HT-29 (cell line): ENCODE measurements at places on chromosomes 2 and 18.
A peak's percentile ranks its signal among the peaks of the same experiment; 100 is the strongest.

DNA sequence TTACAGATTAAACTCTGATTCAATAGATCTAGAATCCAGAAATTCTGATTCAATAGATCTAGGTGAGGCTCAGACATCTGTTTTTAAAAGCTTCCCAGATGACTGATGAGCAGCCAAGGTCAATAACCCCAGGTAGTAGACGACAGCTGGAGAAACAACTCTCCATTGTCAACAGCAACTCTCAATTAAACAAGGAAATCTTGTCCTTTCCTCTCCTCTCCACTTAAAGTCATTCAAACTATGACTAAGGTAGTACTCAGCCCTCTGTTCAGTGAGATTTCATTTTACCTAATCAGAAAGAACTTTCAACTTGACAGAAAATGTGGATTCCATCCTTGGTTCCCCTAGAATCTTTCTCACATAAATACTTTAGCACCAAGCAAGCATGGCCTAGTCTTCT, 94.6 kb upstream of the SCG2 start:
- peak; percentile 46 for DNase-seq

GRCh38 chr2:18169121-18169892, 290.8 kb downstream of the KCNS3 start:
- DNase-seq, result no peak

GRCh38 chr2:189485146-189485545, 43.9 kb downstream of the WDR75 start:
- DNase-seq, result no peak

- no peak for DNase-seq
These were observed 526.9 kb upstream of the FANCL start for GRCh38 chr2:58767828-58768714.

GRCh38 chr2:174606336-174606735, 8.7 kb upstream of the WIPF1 start:
- DNase-seq, result no peak

GRCh38 chr18:24372279-24372872, 25.2 kb downstream of the OSBPL1A start:
- DNase-seq, result no peak

DNA sequence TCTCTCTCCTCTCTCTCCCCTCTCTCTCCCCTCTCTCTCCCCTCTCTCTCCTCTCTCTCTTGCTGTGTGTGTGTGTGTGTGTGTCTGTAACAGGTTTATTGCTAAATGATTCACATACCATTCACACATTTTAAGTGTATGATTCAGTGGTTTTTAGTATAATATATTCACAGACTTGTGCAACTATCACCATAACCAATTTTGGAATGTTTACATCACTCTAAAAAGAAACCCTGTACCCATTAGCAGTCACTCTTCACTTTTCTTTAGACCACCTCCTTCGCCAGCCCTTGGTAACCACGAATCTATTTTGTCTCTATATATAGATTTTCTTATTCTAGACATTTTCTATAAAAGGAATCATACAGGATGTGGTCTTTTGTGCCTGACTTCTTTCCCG, 11.4 kb downstream of the THNSL2 start:
- DNase-seq, result no peak

- DNase-seq, result no peak
These were observed 15.7 kb downstream of the PROKR1 start for GRCh38 chr2:68659081-68659480.

GRCh38 chr2:241762933-241763369, 13.7 kb upstream of the GAL3ST2 start:
- DNase-seq, result no peak

GRCh38 chr18:6606411-6607085, 123.0 kb upstream of the ARHGAP28 start:
- no peak for DNase-seq

GRCh38 chr2:8993196-8993901, 10.1 kb downstream of the MBOAT2 start:
- DNase-seq, result no peak

DNA sequence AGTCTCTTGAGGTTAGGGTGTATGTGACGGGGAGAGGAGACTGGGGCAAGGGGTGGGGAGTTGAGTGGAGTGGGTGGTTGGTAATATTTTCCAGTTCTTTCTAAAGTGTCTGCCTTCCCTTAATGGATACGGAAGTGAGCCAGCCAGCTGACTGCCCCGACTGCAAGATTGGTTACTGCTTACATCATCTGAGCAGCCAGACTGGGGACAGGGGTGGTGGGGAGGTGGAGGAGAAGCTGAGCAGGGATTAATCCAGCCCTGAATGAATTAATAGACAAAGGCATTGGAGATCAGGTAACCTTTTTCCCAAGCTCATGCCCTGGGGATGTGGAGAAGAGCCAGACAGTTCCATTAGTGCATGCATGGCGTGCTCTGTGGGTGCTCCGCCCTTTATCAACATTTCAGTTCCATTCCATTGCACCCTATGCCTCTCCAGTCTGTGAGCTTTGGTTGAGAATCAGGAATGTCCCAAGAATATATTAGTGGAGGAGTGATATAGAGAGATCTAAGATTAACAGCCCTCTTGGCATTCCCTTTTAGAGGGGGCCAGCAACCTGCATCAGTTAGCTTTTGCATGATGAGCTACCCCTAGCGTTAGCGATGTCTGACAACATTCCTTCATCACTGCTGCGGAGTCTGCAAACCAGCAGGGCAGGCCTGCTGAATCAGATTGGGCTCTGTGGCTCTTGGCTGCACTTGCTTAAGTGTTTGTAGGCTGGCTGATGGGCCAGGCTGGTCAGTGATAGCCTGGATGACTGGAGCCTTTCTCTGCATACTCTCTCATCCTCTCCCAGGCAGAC, 67.4 kb downstream of the TNP1 start:
- DNase-seq, result no peak

DNA sequence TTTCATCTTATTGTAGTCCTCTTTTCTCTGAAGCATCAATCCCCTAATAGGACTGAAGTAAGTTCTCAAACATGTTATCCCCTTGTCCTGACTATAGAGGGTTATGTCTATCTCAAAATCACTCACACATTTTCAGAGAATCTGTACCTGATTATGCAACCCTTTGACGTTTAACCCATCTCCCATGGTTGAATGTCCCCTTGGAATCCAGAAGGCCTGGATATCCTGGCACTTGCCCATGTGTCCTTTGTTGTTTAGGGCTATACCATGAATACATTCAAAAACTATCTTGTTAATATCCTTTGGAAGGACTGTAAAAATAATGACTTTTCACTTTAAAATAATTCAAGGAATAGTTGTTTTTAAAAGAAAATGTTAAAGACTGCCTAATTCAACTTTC, 66.3 kb upstream of the PSMD14 start:
- no peak for DNase-seq

- DNase-seq, result peak; percentile 79
These were observed 37.9 kb downstream of the MOGAT1 start for GRCh38 chr2:222709191-222709891.

DNA sequence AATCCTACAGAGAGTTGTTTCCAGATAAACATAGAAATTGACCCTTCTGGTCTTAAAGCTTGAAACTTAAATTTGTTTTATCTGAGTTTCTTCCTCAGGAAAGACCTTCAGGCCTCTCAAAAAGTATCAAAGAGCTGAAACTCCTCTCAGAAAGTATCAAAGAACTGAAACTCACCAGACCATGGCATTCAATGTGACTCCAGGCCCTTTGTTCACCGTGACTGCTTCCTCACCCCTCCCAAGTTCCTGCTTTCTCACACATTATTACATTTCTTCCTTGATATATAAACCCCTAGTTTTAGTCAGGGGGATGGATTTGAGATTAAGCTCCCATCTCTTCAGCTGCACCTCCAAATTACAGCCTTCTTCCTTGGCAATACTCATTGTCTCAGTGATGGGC, 6.0 kb downstream of the ANKMY1 start:
- no peak for DNase-seq

DNA sequence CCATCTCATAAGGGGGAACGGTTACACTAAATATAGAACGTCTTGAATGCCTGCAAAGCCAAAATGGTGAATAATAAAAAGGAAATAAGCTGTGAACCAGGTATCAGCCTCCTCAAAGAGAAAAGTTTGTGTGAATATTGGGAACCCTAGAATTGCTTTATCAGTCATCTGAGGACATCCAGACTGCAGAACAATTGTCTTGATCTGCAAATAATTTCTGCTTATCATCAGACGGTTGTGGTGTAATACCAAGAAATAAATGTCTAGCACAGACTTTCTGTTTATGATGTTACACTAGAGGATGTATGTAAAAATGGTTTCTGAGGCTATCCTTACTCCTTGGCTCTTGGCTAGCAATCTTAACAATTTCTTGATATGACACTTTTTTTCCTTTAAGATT, 53.5 kb upstream of the SLC25A52 start:
- no peak for DNase-seq

- DNase-seq, result no peak
These were observed 17.2 kb downstream of the TET3 start for GRCh38 chr2:74001781-74002504.

DNA sequence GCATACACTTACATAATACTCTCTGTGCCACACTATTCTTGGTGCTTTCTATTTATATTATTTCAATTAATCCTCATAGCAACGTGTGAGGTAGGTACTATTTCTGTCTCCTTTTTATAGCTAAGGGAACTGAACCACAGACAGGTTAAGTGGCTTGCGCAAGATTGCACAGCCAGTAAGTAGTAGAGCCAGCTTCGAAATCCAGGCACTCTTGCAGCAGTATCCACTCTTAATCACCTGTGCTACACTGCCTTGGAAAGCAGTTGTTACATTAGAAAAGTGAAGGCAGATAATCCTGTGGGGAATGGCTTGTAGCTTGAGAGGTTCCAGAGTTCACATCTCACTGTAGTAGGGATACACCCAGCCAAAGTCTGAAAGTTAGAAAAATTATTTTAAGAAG, 198.3 kb downstream of the LDLRAD4 start:
- no peak for DNase-seq

GRCh38 chr18:60675801-60676200, 303.2 kb upstream of the MC4R start:
- DNase-seq, result no peak

GRCh38 chr2:212919238-212919637, 232.2 kb downstream of the IKZF2 start:
- DNase-seq, result peak; percentile 67

DNA sequence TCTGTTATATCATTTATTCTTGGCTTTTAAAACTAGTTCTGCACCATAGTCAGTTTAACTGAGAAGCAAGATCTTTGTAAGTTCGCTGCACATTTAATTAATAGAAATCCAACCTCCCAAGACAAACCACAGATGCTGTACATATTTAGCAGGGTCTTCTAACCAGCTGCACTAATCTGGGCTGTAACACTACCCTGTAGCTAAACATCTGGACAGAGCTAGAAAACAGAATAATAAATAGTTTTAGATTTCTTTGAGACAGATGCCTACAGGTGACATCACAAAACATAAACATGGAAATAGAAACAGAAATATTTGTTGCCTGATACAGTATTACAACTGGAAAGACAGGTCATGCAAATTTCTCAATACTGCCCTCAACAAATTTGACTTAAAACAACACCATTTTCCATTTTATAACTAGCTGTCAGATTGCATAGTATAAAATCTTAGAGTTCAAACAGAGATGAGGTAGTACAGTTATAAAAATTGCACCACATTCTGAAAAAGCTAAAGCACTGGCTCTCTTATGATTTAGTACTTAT, 315.1 kb downstream of the NR4A2 start:
- no peak for DNase-seq

DNA sequence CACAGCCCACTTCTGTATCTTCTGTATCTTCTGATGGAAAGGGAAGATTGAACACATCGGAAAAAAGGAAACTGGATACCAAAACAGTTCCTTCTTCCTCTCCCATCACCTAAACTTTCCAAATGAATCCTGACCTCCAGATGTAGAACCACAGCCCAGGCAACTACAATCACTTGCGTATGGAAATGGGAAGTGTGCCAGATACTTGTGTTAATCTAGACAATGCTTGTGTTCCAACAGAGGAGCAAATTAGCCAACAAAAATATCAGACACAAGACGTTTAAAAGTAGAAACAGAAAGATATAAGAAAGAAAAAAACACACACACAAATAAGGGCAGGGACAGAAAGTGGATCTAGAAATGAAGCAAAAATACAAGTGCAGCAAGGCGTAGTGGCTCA, 31.4 kb upstream of the DUSP2 start:
- DNase-seq, result no peak

- no peak for DNase-seq
These were observed 274.6 kb downstream of the CDH20 start for GRCh38 chr18:61607867-61608266.

DNA sequence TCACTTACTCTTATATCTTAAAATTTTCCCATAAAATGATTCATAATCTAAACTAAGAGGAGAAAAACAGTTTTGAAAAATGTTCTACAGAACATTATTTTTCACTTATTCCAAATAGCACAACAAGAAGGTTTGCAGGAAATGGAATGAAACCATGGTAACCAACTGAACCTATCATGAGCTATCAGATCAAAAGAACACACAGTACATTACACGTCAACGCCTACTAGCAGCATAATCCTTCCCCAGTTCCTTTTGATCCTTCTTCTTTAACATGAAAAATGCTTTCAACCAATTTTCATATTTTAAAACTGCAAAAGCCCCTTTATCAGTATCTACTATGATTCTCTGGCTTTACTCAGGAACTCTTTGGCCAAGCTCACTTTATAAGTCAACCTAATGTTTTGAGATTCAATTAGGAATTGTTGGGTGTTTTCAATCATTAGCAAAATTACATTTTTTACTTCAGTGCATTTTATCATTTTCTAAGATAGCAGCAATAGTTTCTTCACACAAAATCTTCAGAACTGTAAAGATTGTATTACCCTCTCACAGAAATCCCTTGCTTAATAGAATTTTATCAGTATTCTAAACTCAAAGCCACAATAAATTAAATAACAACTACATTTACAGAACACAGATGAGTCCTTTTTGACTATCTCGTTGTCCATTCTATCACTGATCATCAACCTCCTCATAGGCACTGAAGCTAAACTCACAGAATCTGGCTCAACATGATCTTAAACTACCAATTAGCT, 102.5 kb downstream of the CHN1 start:
- DNase-seq, result no peak

GRCh38 chr2:74847070-74847858, 13.3 kb downstream of the HK2 start:
- no peak for DNase-seq
